Amygdala (tissue), 56 donors: ENCODE measurements at places on chromosomes 2 and 18.

DNA sequence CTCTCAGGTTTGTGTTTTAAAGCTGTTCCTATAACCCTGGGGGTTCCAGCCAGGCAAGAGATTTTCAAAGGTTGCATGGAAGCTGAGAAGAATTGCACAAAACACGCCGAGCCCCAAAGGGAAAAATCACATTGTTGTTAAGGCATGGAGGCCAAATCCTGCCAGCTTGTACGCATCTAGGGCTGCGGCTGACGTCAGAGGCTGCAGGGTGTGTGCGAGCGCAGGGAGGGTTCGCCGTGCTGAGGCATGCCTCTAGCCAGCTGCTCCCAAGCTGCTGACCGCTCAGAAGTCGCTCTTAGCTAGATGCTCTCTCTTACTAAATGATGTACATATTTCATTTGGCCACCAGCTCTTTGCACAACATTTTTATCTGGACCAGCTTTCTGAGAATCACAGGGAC, 191.8 kb downstream of the LPIN1 start:
- no peak for DNase-seq

- DNase-seq: no peak
Observed at GRCh38 chr18:77077941-77078689, 54.5 kb downstream of the MBP start.

DNA sequence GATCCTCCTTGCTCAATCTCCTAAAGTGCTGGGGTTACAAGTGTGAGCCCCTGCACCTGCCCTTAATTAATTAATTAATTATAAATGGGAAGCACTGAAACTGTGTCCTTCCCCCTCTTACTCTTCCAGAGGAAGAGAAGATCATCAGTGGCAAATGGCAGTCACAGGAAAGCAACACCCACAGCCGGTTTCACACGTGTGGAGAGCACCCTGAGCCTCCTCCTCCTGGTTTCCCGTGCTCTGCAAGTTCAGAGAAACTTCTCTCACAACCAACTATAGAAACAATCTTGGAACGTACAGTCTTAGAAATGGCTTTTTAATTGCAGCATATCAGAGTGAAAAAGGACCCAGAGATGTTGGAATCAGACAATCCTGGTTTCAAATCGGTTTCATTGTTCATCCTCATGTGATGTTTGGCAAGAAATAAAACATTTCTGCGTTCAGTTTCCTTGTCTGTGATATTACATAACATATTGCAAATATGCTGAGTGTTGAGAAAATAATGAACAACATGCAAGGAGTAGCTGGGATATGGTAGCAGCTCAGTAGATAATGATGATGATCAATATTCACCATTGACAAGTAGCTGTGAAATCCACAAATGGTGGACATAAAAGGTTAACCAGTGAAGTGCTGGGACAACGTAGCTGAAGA, 141.0 kb upstream of the KCTD1 start:
- DNase-seq: no peak

GRCh38 chr2:46471-47345, at the start of gene FAM110C:
Gene FAM110C (minus strand): TSS chr2:46505. CDS start chr2:46385, 120 bp downstream.
- no peak for DNase-seq

DNA sequence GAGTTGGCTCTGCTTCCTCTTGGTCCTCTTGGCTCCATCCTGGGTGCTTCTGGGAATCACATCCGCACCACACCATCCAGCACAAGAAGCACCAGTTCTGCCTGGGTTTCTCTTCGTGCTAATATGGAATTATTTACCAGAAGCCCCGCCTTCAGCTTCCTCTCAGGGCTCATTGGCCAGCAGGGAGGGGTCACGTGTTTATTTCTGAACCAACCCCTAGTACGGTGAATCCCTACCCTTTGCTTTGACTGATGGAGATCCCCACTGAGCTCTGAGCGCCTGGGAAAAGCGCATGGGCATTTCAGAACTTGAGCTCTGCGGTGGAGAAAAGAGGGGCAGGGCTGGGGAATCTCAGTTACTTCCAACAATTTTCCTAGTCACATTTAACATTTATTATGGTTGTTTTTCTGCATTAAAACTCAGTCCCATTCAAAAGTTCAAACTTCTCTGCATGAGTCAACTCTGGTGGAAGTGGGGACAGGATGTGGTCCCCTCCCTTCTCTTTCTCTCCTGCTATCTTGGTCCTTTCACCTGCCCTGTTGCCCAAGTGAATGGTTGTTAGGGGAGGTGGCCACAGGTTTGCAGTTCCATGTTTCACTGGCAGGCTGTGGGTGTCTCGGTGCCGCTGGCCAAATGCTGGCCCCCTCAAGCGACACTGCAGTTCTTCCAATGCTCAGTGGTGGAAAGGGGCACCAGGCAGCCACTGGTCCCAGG, 76.4 kb upstream of the TTC39C start:
- DNase-seq: no peak

DNA sequence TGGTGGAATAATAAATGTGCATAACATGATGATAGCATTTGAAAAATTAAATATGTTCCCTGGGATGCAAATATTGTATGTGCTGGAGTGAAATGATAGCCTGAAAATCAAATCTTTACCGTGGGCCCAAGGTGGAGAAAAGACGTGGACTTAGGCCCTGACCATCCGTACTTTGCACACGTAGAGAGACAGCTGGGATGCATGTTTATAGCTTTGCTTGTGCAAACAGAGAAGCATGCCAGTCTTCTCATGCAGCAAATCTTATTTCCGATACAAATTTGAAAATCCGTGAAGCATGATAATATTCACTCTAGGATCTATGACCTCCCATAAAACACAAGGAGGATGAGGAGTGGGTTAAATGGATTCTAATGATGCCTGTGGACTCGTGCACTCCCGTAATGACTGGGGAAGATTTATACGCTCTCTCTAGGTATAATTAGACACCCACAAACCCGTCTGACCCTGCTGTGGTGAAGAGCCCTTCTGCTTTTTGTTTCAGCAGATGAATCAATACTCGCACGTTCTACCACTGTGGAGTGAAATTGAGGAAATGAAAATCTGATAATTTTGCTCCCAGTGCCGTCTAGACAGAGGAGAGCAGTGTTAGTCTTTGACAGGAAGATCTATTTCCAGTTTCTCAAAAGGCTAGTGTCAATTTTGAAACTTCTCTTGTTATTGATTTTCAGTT, 810.3 kb upstream of the SALL3 start:
- peak; percentile 15 for DNase-seq

- DNase-seq: no peak
Observed at GRCh38 chr2:217790681-217791392, 212.0 kb downstream of the TNS1 start.

- DNase-seq: no peak
Observed at GRCh38 chr2:216006164-216006663, 7.1 kb downstream of the MREG start.

DNA sequence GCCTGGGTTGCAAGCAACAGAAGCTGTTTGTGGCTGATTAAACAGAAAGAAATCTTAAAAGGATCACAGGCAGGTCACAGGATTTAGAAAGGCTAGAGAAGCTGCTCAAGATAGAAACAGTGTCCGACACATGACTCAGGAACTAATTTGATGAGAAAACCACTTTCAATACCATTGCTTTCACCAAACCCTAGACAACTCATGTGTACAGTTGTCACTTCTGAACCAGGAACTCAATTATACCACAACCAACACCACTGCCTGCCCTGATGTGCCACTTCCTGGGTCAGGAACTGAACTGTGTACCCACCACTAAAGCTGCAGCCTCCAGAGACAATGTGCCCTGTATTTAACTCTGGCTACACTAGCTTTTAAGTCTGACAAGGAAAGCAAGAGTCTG, 56.0 kb downstream of the TMEM247 start:
- DNase-seq: no peak

GRCh38 chr2:236130349-236130998, 37.7 kb downstream of the GBX2 start:
- no peak for DNase-seq

- DNase-seq: peak; percentile 63
Observed at GRCh38 chr2:176174824-176175708, 13.4 kb upstream of the HOXD1 start.

DNA sequence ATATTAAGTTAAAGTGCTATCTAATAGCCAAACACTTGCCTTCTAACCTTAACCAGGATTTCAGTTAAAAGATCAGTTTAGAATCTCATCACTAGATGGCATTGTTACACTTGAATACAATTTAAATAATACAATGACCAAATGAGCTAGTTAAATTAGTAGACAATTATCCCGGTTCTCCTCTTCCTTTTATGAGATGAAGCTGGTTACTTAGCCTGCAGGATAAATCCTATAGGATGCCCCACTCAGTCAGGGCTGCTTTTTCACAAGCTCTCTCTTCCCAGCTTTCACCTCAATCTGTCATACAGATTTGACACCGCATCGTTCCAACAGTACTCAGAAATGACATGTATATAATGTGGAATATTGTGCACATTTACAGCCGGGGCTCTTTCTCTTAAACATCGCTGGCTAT, 678.8 kb downstream of the KCNJ3 start:
- no peak for DNase-seq

DNA sequence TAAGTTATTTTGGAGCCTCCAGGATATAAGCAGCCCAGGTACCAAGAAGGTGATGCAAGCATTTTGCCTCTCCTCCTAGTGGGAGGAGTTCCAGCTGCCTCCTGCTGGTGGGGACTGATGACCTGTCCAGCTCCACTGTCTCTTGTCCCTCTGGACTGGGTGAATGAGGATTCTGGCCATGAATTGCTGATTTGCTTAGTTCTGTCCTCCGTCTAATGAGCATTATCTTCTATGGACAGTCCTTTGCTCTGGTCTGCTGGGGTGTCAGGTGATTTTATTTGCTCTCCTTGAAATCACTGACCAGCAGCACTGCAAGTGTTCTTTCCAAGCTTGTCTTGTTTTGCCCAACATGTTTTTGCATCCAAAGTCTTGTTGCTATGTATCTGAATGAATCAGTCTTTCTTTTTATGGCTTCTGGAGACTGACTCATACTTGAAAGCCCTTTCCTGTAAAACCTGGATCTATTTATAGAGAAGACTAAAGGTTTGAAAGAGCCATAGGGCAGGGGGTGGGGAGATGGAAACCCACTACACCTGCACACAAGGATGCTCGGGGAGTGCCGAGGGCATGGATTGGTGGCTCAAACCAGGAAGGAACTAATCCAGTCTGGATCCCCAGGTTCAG, 40.5 kb upstream of the EFHD1 start:
- DNase-seq: no peak

DNA sequence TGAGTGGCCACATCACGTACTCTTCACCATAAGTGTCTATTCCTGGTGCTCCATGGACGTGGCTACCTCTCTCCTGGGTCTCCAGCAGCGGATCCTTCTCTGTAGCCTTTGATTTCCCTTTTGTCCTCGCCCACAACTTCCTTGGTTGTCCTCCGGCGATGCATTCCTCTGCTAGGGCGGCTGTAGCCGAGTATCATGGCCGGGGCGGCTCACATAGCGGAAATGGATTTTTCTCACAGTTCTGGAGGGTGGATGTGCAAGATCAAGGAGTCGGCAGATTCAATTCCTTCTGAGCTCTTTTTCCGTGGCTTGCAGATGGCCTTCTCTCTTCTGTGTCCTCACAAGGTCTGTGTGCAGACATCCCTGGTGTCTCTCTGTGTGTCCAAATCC, 35.7 kb downstream of the ACKR3 start:
- no peak for DNase-seq

DNA sequence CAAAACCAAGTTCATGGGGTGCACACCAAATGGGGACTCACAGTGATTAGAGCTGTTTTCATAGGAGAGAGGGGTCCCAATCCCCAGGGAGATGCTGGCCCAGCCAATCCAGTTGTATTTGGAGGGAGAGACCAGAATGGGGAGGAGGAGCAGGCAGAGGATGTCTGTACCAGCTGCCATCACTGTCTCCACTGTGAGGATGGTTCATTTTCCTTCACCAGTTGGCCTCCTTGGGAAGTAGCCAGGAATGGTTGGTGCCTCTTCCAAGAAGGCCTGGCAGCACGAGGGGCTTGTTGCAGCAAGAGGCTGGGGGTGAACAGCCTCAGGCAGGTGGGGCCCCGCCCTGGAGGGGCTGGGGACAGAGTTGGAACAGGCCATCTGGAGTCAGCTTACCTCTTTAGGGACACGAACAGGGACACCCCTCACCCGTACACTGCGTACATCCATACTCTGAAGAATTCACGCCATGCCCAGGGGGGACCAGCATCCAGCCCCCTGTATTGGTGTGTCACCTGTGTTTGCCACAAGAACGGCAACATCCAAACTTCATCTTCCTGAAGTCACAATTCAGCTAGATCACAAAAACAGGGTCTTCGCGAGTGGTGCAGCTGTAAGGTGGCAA, 161.7 kb upstream of the ZNF236 start:
- DNase-seq: no peak

DNA sequence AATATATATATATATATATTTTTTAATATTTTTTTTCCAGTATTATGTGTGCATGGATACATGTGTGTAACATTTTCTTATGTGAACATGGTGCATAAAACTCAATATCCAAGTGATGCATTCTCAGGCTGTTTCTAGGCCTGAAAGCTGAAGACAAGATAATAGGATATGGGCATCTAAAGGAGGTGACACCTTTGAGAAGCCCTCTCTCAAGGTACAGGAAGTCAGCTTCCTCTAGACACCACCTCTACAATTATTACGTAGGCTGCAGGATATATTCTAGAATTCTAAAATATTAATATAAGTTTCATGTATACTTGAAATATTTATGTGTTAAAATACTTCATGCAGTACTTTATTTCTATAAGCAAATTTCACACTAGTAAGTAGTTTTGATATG, 327.5 kb downstream of the PTPRM start:
- no peak for DNase-seq

- no peak for DNase-seq
Observed at GRCh38 chr2:34849827-34850226, 1250.7 kb upstream of the FAM98A start.

- no peak for DNase-seq
Observed at GRCh38 chr2:203988500-203989260, 52.1 kb downstream of the ICOS start.

GRCh38 chr2:128492966-128493811, 174.5 kb upstream of the HS6ST1 start:
- no peak for DNase-seq

DNA sequence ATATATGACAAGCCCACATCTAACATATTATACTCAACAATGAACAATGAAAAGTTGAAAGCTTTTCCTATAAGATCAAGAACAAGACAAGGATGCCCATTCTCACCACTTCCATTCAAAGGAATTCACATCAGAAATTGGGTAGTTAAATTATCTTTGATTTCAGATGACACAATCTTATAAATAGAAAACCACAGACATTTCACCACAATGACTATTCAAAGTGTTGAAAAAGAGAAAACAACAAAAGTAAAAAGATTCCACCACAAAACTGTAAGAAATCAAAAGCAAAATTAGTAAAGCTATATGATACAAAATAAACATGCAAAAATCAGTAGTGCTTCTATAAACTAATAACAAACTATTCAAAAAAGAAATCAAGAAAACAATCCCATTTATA, 279.7 kb upstream of the MYT1L start:
- no peak for DNase-seq
